Hematopoietic multipotent progenitor cell treated with erythropoietin and hydrocortisone succinate and interleukin-3 and kit ligand, for 8 days (in vitro differentiated cells): ENCODE measurements at places on chromosomes 5 and 9.

- no peak for DNase-seq
Measured at GRCh38 chr9:135561391-135562234, at the start of gene PAEP. Gene PAEP, plus strand, starts transcription at chr9:135561756.

DNA sequence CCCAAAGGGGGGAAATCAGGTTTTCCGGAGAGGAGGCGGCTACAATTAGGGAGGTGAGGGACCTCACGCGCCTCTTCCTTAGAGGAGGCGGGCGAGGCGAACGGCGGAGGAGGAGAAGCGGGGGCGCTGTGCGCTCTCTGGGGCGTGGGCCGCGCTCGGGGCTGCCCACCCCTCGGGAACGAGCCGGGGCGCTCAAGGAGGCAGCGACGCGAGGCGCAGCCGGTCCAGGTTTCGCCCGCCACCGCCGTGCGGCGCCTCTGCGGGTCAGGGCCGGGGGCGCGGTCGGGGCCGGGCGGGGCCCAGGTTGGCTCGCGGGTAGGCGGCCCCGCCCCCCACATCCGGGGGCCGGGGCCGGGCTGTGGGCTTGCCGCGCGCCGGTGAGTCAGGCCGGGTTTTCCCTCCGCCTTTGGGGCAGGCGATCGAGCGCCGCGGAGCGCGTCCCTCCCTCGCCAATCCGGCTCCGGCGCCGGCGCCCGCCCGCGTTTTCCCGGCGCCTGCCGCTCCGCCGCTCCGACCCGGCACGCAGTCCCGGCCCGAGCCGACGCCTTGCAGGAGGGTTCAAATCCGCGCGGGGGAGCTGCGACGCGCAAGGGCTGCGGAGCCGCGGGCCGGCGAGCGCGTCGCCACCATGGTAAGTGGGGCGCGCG is at the start of gene N4BP3:
N4BP3 (plus strand) TSS at position 392 of the 647 bp plus-strand sequence. CDS start 6,052 bp downstream, outside the sequence.
- peak; percentile 56 for DNase-seq

DNA sequence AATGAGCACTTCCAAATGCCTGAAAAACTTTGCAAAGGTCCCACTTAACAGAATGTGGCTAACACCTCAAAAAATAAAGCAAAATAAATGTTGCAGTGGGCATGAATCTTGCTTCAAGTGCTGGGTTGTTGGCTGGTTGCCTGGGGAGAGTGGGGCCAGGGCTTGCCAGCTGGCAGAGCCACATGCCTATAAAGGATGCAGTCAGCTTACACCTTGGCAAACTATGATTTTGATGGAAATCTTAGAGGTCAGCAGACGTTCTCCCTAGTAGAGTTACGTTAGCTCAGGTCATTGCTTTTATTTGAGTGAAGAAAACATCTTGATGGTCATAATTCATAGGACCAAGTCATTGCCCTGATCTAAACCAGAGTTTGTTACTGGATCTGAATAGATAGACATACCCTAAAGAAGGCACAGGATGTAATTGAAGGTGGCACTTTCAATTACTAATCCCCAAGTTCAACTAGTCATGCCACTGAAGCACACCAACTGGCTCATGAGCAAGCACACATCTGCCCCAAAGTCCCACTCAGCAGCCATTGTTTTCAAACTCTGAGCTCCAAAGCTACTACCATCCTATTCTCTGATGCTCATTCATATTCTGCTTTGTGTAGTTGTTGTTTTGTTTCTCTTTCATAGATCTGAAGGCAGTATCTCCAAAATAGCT is 51.2 kb upstream of the ZSWIM6 start:
- peak; percentile 8 for DNase-seq

DNA sequence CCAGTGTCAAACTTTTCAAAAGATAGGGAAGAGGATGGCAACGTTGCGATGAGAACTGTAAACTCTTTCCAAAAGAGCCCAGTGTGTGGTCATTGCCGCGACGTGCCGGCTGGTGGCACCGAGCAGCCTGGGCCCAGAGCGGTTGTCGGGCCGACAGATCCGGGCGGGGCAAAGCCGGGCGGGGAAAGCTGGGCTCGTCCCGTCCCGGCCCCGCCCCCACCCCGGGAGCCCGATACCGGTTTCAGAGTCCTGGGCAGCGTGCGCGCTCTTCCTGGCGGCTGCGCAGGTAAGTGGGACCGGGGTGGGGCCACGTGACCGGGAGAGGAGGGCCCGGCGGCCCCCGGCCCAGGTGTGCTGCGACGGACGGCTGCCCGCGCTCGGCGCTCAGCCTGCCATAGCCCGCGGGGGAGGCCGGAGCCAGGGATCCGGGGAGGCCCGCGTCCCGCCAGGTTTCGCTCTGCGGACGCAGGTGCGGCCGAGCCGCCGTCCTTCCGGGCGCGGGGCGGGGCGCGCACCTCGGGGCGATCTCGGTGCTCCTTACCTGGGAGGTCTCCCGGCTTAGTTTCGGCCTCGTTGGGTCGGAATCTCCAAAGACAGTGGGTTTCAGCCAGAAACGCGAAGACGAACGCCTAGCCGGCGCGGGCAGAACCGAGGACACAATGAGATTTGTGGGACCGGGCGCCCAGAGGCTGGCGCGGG is at the start of gene MARVELD2:
MARVELD2 (plus strand) TSS at position 232 of the 699 bp plus-strand sequence. CDS start 4,270 bp downstream, outside the sequence.
- DNase-seq = peak; percentile 86

DNA sequence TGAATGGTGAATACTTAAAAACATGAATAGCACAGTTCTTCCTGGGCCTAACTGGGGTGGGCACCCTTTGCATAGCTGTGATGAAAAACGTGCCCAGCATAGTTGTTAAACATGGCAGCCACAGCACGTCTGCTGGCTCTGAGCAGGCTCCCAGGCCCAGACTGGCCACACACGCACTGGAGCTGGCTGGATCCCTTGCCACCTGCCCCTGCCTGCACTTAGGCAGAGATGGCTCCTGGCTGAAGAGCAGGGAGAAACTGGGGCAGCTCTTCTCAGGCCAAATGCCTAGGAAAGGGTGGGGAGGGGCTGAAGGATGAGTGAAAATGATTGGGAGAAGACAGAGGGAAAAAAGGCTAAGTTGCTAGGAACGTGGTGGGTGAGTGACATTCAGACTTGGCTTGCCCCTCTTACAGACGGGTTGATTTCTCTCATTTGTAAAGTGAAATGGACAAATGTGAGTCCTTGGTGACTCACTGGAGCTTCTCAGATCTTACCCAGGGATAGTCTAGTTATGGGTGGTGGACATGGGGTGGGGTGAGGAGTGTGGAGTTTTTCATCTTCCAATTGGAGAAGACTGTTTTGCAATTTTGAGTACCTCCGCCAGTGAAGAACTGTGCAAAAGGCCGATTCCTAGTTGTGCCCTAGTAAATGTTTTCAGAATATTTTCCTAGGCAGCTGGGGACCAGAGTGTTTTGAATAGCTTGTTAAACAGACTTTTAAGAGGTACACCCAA is 42.4 kb downstream of the TRIO start:
- no peak for DNase-seq

GRCh38 chr9:89497257-89497963 is 503 bp downstream of the SEMA4D start:
- DNase-seq = no peak

DNA sequence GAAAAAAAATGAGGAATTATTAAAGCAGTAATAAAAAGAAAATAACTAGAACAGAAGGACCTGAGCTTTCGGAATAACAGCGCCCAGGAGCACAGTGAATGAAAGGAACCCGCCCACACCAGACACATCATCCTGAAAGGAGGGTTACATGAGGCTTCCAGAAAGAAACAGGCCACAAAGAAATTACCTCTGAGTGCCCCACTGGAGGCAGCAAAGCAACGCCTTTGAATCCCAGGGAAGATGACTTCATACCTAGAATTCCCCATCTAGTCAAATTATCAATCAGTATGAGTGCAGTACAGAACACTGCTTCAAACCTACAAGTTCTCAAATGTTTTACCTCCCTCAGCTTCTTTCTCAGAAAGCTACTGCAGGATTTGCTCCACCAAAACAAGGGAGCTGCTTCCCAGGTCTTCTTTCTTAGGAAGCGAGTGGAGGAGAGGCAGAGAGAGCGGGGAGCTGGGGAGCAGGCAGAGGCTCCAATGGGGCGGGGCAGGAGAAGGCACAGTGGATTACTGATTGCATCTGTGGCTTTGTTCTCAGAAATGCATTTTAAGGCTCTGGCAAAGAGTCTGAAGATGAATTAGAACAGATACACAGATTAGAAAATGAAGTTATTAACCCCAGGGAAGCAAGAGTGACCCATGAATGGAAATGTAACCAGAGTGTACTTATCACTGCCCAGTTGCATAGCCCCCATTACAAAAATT is 87.1 kb downstream of the SEMA4D start:
- peak; percentile 61 for DNase-seq

- no peak for DNase-seq
Measured at GRCh38 chr9:76756941-76757673, 7.1 kb upstream of the PCA3 start.

GRCh38 chr9:16623989-16624743 is 246.3 kb downstream of the BNC2 start:
- no peak for DNase-seq

DNA sequence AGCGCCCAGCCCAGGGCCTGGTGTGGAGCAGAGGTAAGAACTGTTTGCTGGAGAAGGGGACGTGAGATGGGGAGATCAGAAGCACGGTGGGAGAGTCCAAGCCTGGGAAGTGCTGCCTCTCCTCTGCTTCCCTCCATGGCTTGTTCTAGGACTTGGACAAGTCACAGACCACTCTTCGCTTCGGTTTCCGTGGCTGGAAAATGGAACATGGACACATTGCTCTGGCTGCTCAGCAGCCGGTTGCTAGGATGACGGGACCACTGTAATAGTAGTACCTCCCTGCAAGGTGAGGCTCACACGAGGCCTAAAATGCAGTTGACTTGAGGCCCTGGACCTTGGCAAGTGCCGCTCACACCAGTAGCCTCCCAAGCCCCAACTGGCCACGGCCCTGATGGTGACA is 175.8 kb upstream of the FSTL4 start:
- DNase-seq = no peak

DNA sequence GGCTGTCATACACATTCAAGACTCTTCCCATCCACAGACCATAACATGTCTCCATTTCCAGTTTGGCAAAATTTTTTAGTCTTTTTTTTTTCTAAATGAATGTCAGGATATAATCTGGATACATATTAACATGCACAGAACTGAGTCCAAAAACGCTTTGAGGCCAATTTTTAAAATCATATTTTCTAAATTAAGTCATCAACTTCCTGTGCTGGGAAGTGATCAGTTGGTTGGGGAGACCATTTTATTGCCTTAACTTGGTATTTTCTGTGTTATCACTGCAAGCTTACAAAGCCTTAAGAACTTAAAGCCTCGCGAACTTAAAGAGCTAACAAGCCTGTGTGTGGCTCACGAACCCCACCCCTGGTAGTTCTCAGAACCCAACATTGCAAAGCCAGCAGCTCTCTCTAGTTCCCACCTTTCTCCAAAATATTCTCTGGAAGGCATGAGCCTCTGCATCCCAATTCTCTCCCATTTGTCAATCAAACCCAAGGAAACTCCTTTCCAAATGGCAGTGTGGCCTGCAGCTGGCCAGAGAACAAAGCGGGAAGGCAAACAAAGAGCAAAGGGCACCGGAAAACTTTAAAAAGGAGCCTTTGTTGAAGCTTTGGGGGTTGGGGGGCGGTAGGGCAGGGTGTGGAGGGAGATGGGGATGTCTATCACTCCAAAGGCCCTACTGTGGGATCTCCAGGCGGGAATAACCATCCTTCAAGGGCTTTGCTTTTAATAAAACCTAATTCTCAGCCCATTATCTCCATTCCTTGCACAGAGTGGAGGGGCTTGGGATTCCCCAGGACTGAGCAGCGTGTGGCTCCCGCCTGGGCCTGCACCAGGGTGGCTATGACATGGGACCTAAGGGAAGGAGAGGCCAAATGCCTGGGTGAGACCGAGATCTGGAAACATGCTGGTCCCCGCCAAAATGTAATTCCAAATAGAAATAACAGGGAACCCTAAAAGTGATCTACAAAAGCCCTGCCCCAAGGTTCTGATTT is 65.0 kb downstream of the ROR2 start:
- no peak for DNase-seq

DNA sequence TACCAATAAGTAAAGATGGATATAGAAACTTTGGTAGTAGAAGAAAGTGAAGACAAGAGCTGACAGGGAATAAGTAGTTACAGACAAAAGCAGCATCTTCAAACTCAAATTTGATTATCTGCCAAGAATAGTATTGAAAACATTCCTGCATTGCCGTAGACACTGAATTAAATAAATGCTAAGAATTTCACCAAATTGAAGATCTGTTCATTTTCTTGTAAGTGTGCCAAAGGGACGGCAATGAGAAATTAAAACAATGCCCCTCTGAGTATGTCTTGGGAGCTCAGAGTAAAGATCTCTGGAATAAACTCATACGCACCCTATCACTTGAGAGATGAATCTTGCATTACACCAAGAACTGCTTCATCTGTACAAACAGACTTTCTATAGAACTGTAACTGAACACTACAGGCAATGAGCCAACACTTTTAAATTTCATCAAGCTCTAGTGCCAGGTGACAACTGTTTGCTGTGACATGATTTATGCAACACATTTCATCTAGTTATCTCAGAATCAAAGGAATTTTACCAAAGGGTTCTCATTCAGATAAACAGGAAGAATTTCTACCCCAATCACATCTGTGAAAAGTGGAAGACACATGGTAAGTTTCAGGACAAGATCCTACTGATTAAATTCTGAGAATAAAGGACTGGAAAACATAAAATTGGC is 66.9 kb downstream of the RFX3 start:
- no peak for DNase-seq
